Tongue (tissue), 3 donors: ENCODE measurements at places on chromosomes 16 and 17.

GRCh38 chr16:3183445-3184139 is 4.4 kb upstream of the OR1F1 start:
- no peak for DNase-seq

DNA sequence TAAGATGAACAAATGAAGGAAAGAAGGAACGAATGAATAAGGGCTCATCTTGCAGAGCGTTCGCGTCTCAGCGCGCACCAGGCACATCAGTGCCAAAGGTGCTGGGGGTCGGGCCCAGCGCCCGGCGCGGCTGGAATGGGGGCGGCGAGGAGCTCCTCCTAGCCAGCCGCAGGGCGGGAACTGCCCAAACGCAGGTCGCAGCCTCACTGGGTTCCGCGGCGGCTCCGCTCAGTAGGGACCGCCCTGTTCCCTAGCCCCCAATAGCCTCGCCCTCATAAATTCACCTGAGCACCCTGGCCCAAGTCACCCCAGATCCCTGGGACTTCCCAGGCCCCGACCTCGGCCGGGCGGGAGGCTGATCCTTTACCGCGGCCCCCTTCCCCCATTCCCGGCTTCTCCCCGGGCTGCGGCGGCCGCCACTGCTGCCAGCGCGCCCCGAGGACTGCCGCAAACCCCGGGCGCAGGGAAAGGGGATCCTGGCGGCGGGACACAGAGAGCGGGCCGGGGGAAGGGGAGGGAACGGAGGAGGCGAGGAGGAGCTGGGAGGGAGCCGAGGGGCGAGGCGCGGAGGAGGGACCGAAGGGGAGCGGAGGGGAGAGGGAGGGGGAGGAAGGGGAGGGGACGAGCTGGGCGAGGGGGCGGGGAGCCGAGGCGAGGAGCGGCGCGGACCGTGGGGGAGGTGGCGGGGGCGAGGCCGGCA is 377 bp upstream of the CRHR1 start:
- DNase-seq: peak; percentile 56

- no peak for DNase-seq
These were observed 4.5 kb downstream of the ABCA8 start for GRCh38 chr17:68950725-68951124.

GRCh38 chr17:64120159-64120810 is 9.7 kb downstream of the ERN1 start:
- no peak for DNase-seq

DNA sequence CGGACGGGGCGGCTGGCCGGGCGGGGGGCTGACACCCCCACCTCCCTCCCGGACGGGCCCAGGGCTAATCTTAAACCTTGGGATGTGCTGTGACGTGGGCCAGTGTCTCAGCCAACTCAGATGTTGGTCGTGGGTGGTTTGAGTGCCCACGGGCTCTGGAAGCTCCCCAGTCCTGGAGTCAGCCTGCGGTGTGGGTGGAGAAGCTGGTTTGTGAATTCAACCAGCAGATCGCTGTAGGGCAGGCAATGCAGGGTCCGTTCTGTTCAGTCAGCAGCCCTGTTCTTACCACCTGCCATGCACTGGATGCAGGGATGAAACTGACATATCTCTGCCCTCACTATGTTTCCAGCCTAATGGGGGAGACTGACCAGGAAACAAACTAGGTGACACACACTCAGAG is 8.0 kb upstream of the ZNF500 start:
- DNase-seq: no peak

GRCh38 chr17:27296428-27296979 is 2.6 kb downstream of the WSB1 start:
- peak; percentile 12 for DNase-seq

DNA sequence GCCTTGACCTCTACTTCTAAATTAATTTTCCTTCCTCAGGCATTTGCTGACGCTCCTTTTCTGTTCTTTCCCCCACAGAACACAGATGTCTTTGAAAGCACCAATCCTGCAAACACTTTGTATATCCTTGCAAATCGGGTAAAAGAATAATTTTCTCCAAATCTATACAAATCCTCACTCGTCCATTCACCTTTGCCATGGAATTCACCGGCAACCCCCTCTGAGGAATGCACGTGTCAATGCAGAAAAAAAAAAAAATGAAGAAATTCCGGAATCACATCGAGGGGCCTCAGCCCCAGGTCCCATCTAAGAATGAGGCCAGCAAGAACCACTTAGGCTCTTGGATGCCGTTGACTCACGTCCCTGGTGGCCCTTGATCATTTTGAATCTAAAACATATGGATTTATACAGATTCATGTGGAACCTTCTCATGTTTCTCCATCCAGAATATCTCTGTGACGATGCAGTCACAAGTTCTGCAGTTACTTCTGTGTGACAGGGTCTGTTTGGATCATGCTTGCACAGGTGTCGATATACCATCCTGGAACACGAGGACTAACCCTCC is 136.9 kb downstream of the RBFOX3 start:
- DNase-seq: peak; percentile 40

GRCh38 chr16:26334218-26335111 is 642.7 kb downstream of the HS3ST4 start:
- no peak for DNase-seq

DNA sequence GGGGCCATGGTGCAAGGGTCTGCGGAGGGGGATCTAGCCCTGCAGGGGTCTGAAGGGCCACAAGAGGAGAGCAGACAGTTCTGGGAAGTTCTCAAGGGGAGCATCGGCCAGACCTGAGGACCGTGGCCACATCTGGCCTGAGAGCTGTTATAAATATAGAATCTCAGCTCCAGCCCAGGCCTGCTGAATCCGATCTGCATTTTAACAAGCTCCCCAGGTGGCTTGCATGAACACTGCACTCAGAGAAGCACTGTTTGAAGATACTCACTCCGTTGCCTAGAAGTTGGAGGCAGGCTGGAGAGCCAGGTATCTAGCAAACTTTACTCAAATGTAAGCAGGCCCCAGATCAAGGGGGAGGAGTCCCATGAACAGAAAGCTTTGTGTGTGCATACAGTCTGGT is 61.3 kb downstream of the NKD1 start:
- peak; percentile 80 for DNase-seq

DNA sequence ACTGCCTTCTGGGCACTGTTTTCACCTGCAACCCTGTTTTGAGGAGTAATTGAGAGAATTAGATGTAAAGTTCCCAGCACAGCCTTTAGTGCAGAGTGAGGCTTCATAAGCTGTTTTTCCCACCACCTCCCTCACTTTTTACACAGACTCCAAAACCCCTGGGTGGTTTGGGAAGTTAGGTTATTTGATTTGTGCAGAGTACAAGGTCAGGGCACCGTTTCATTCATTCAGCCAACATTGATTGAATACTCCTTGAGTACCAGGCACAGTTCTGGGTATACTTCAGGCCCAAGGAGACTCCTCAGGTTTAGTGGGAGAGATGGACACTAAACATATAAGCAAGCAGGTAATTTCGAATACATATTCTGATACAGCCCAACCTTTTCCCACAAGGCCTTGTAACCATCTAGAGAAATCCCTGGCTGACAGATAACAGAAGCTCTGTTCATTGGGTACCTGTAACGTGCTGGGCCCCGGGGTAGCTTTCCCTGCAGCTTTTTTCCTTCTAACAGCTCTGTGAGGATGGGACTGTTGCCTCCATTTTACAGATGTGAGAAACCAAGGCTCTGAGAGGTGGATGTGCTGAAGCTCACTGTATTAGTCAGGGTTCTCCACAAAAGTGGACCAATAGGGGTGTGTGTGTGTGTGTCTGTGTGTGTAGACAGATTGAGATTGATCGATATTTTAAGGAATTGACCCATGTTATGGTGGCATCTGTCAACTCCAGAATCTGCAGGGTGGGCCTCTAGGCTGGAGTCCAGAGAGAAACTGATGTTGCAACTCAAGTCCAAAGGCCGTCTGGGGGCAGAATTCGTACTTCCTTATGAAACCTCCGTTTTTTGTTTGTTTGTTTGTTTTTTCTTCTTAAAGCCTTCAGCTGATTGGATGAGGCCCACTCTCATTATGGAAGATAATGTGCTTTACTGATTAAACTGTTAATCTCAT is 234.7 kb downstream of the SNX29 start:
- no peak for DNase-seq

DNA sequence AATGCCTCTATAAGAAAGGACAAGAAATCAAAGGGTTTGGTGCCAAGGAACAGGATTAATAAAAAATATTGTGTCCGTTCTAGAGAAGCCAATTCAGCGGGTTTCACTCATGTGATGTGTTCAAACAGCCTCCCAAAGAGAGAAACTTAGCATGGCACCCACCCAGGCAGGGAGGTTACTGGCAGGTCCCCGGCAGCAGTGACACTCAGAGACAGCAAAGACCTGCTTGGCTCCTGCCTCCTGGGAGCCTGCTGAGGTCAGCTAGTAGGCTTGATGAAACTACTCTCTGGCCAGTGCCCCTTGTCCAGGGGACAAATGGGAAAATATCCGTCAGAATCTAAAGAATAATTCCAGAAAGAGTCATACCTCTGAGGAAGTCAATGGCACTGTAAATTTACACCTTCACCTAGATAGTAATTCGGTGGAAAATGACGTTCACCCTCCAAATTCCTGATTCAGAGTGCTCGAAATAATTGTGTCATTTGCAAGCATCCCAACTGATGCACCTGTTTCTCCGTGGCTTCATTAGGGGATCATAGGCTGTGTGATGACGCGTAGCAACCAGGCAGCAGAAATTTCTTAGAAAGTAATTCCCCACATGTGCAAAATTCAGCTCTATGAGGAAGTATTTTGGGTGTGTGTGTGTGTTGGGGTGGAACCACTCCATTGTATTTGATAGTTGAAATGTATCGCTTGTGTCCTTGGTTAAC is 481.5 kb upstream of the ZFHX3 start:
- no peak for DNase-seq

DNA sequence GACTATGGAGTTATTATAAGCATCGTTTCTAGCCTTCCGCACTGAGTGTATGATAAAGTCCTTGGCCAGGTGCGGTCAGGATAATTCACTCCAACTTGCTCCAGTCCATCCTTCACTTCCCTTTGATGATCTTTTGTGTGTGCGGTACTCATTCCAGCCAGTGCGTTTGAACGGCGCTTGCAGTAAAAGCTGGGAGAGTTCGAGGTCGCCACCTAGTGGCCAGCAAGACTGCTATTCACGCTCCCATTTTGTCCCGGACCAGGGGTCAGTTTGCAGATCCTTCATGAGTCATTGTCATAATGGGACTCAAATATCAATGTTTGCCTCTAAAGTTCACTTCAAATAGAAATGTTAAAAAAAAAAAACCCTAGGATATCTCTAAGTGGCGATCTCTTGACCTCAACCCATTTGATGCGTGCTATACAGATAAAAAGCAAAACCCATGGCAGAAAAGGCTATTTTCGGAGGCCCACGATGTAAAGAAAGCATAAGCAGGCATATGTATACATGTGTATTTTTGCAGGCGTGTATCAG is 417.1 kb downstream of the TMEM114 start:
- DNase-seq: peak; percentile 91

DNA sequence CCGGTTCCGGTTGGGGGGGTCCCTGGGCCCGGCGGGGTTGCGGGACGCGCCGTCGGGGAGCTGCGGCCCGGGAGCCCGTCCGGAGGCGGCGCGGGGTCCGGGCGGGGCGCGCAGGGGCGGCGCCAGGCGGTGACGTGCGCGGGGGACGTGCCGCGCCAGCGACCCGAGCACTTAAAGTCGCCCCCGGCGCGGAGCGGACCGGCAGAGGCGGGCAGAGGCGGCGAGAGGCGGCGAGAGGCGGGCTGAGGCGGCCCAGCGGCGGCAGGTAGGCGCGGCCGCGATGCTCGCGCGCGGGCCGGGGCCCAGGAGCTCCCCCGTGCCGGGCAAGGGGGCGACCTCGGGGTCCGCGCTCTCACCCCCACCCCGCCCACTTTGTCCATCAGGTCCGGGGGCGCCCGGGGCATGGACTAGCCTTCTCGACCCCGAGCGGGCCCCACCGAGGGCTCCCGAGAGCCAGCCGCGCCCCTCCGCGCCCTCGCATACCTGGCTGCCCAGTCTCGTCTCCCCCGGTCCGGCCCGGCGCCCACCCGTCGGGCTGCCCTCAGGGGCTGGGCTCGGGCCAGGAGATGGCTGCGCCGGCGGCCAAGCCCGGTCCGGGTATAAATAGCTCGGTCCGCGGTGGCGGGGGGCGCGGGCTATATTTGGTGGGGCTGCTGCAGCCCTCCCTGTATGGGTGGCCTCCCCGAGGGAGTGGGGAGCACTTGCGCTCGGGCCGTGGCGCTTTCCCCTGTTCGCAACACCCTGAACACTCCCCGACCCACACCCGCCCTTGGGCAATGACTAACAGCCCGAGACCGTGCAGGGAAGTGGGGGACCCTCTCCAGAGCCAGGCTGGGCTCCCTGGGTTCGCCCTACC is at the start of gene SLC16A3:
Gene SLC16A3, plus strand, starts transcription at position 201 of the 856 bp plus-strand sequence. CDS start 6,967 bp downstream, outside the sequence.
- peak; percentile 75 for DNase-seq
